ENCODE measurements at places on chromosomes 1 and 21.
A peak's percentile ranks its signal among the peaks of the same experiment; 100 is the strongest.

DNA sequence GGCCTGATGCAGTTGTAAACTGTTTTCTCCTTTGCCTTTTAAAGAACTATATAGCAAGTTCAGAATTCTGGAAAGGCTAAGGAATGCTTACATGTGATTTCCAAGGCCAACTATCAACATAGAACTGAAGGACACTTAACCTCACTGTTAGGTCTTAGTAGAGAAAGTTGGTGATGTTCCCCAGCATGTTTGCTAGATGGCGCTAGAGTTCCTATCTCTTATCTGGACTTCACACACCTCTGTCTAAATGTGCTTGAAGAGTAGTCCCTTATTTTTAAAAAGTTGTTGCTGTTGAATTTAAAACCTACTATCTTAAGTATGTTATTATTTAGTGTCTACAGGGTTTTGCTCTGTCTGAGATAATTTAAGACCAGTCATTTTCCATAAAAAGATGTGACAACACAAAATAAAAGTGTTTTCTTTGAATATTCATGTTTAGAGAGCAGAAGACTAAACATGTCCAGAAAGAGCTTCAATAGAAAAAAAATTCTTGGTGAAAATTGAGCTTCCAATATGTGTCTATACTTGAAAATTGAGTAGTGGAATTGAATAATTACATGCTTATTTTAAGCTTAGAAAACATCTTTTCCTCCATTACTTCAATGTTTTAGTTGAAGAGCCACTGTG is 237.3 kb downstream of the S1PR1 start:
- no peak for DNase-seq

DNA sequence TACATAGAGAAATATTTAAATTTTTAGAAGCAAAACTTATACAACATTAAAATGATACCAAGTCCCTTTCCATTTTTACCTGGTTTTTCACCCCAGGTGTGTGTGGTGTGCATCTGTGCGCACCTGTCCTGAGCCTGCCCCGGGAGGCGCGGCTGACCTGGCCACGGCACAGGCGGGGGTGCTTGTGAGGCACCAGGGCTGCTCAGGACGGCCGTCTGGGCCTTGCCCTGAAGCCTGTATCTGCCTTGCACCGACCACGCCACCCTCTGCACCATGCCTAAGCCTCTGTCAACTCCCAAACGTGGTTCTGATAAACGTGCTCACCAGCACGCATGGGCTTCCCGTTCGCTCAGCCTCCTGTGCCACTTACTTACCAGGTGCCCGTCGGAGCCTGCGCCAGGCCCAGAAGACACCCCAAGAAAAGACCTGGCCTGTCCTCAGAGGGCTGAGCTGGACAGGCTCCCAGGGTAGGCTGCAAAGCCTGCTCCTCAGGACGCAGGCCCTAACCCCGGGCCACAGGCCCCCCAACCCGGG is 20.9 kb downstream of the PANK4 start:
- DNase-seq, result no peak

- no peak for DNase-seq
Observed at GRCh38 chr21:33492571-33492970, 1.1 kb upstream of the DNAJC28 start.

GRCh38 chr1:247294282-247294681 is 37.4 kb downstream of the ZNF496 start:
- DNase-seq, result no peak

GRCh38 chr1:27285274-27285660 is 36.7 kb upstream of the TMEM222 start:
- no peak for DNase-seq

DNA sequence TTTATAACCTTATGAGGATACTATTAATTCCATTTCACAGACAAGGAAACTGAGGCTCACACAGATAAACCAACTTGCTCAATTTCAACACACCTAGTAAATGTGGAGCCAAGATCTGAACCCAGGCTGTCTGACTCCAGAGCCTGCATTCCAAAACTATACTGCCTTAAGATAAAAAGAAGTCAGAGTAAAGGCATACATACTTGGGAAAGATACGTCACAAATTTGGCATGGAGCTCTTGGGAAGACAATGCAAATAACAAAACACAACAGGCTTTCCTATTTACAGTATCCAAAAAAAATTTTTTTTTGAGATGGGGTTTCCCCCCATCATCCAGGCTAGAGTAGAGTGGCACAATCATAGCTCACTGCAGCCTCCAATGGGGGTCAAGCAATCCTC is 5.9 kb downstream of the AKT3 start:
- no peak for DNase-seq

DNA sequence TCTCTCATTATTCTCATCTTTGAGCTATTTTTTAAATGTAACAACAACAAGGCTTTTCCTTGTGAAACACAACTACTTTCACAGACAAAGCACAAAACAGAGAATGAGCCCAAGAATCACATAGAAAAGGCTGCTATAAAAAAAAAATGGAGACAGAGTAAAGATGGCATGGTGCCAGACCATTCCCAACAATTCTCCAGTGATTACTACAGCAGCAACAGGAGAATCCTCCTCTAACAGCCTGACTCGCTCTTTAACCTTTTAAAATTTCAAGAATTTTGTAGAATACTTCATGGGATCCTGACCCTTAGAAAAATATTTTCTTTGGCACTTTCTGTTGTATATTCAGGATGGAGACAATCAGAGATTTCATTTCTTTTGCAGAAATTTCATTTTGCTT is 3.8 kb upstream of the BCAS2 start:
- no peak for DNase-seq

DNA sequence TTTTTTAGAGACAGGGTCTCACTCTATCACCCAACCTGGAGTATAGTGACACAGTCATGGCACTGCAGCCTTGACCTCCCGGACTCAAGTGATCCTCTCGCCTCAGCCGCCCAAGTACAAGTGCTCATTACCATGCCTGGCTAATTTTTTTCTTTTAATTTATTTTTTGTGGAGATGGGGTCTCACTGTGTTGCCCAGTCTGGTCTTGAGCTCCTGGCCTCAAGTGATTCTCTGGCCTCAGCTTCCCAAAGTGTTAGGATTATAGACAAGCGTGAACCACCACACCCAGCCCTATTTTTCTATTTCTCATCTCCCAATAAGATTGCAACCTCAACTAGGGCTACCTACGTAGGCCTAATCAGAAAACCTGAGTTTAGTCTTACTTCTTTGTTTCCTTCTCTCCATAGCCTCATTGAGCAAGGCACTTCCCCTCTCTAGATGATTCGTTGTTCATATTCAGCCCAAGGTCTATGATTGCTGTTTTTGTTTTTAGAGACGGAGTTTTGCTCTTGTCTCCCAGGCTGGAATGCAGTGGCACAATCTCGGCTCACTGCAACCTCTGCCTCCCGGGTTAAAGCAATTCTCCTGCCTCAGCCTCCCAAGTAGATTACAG is 1.1 kb upstream of the KPNA6 start:
- no peak for DNase-seq

DNA sequence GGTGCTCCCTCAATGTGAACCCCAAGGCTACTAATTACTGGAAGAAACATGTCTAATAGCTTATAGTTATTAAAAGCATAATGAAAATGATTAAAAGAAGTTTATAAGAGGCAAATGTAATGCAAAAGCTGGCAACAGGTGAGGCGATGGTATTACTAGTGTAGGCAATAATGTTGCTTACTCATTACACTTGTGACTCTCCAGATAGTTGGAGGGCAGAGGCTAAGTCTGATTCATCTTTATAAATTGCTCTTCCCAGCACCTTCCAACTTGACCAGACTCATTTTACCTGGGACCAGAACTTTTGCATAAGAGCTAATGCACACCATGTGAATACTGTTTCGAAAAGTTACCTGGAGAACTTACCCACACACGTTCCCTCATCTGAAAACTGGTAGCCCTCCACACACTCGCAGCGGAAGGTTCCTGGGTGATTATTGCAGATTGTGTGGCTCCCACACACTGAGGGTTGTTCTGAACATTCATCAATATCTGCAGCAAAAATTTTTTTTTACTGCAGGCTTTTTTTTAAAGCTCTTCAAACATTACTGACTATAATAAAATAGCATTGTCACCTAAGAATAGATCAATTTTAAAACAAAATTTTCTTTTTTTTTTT is 48.0 kb downstream of the NID1 start:
- no peak for DNase-seq

GRCh38 chr1:246104927-246105326 is 402.2 kb downstream of the SMYD3 start:
- DNase-seq, result no peak

- no peak for DNase-seq
Observed at GRCh38 chr21:30057108-30057507, 109.5 kb downstream of the CLDN17 start.

GRCh38 chr1:169999761-170000160 is 74.7 kb downstream of the KIFAP3 start:
- no peak for DNase-seq

GRCh38 chr1:239718997-239719628 is 332.7 kb downstream of the CHRM3 start:
- peak; percentile 27 for DNase-seq

DNA sequence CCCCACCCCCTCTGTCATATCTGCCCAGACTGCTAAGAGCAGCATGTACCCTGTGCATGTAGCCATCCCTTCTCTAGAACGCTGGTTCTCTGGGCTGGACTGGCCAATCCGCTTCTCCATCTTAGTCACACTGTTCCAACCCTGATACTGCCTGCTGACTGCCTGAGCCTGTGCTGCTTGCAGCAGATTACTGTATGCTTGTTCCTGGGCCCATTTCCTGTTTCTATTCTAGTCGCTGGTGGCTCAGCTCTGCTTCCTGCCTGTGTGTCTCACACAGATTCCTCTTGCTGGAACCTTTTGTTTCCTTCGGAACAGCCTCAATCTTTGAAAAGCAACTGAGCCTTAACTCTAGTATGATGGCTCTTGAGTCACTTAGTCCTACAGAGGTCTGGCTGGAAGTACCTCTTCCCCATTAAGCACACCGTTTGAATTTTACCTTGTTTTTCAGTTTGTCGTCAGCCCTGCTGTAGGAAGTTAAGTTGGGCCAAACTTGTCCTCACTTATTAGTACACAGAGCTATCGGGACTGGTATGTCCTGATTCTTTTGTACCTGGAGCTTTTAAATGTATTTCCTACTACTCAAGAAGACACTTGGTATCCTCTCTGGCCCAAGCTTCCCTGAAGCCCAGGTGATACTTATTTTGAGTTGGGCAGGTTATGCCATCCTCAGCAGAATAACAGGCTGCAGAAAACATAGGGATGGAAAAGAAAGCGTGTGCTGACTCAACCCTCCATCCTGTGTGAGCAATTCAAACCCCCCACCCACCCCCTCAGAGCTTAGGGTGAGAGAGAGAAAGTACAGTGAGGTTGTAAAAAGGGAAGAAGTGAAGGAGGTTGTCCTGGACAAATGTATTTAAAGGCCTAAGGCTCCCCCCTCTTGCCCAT is 43.4 kb upstream of the PIGV start:
- DNase-seq, result peak; percentile 82

DNA sequence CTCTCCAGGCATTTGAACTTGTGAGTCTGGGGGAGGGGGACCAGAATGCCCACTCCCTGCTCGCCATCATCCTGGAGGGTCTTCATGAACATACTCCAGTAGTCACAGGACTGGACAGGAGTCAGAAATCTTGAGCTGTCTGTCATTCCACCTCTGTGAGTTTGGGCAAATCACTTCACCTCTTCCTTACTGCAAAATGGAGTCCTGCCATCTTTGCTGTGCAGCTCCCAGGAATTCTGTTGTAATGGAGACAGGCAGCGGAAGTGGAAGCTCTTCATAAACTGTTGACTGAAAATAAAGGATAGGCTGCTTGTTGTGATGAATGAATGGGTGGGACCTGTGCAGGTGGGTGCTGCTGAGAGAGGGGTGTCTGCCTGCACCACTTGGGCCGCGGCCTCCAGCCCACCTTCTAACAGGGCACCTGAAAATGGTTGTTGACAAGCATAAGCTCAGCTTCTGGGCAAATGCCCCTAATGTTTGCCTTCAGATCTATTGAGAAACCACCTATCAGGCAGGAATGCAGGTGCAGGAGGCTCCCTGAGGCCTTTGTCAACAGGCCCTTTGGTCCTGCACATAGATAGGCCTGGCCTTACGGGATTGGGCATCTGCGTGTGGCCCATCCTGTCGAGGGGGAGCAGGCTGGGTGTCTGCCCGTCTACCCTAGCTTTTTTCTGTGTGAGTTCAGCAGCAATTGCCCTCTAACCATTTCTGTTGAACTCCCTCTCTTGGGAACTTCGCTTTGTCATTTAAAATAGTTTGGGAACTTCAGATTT is 321.0 kb downstream of the RPS6KC1 start:
- no peak for DNase-seq

DNA sequence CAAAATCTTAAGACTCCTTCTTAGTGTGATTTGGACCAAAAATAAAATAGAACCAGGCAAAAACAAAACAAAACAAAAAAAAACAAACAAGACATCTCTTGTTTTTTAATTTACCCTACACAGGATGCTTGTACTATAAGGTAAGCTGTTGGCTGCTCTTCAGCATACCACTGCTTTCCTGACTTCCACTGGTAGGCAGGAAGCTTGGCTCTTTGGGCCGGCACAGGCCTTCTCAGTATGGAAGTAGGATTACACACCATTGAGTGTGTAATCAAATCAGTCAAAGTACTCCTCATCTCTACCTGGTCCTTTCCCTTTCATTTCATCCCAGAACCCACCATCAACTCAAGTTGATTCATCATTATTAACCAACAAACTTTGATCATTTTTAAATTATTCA is 61.9 kb upstream of the RGS1 start:
- no peak for DNase-seq

- DNase-seq, result no peak
Observed at GRCh38 chr1:40844887-40845878, 17.0 kb downstream of the CITED4 start.

DNA sequence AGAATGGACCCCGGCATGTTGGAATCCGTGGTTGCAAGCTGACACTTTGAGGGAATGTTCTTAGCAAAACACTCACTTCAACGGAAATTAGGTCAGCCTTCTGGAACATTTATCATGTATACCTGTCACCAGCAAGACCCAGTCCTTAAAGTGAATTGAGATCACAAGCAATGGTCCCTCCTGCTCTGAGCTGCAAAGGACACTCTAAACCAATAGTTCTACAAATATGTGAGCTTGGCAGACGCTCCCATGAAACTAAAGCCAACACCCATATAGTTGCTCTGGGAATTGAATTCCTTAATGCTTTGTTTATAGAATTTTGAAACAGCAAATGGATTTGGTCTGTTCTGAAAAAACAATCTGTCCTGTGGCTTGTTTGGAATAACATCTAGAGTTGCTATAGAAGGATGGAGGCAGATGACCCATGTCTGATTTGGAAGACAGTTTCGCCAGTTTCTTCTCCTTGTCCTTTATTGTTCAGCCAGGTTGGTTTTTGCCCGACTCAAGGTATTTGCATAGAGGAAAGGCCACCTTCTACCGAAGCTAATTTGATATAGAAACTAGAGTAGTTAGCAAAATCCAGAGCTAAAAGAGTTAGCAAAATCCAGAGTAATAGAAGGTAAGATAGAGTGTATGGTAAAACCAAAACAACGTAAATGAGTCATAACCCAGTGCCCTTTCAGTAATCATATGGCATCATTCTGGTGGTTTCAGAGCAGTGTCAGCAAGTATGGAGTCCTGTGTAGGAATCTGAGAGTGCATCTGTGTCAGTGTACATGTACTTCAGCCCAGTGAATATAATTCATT is 236.2 kb downstream of the NFIA start:
- no peak for DNase-seq

GRCh38 chr1:227273557-227273956 is 44.7 kb downstream of the CDC42BPA start:
- no peak for DNase-seq

Measured in activated CD4-positive, alpha-beta T cell treated with anti-CD3 and anti-CD28 coated beads for 4 hours (primary cell).